Suppressor macrophage (primary cell): ENCODE measurements at places on chromosomes 7 and 10.
A peak's percentile ranks its signal among the peaks of the same experiment; 100 is the strongest.

- DNase-seq = no peak
Observed at GRCh38 chr7:155333346-155334234, 35.9 kb downstream of the INSIG1 start.

GRCh38 chr10:21870849-21871248 lies 132.7 kb downstream of the DNAJC1 start:
- DNase-seq = no peak

GRCh38 chr10:19853831-19854230 lies 37.6 kb downstream of the PLXDC2 start:
- DNase-seq = no peak

GRCh38 chr7:45061806-45062425 lies 26.9 kb downstream of the NACAD start:
- no peak for DNase-seq

DNA sequence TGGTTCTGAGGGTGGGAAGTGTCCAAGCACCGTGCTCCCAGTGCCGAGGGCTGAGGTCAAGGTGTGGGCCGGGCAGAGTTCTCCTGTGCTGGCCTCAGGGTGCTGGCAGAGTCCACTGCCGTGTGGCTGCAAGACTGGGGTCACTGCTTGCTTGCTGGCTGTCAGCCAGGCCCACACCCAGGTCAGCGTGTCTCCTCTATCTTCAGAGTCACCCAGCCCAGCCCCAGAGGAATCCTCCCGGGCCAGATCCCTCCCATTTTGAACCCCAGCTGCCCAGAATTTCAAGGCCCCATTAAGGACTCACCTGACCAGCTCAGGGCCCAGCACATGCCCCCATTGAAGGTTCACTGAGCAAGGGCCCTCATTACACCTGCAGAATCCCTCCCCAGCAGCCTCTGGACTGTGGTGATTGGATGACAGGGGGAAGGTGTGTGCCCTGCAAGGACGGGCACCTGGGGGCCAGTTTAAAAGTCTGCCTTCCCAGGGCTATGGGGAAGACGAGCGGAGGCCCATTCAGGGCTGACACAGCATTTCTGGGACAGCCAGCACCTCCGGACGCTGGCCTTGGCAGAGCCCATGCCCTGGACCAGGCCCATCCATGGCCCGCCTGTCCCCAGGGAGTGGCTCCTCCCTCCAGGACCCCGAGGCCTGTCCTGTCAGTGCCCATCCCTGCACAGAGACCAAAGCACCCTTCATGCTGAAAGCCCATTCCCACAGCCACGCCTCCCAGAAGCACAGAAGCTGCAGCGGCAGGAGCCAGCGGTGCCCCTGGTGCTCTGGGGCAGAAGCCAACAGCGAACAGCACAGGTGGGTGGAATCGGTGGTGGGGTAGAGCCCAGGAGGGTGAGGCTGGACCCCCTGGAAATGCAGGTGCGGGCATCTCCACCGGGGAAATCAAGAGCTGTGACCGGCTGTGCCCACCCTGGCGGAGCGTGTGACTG lies 45.1 kb upstream of the PPP2R2D start:
- DNase-seq = no peak

- no peak for DNase-seq
Observed at GRCh38 chr7:21149809-21150208, 278.1 kb upstream of the SP4 start.

GRCh38 chr10:133159611-133159949 lies 439 bp upstream of the KNDC1 start:
- no peak for DNase-seq

DNA sequence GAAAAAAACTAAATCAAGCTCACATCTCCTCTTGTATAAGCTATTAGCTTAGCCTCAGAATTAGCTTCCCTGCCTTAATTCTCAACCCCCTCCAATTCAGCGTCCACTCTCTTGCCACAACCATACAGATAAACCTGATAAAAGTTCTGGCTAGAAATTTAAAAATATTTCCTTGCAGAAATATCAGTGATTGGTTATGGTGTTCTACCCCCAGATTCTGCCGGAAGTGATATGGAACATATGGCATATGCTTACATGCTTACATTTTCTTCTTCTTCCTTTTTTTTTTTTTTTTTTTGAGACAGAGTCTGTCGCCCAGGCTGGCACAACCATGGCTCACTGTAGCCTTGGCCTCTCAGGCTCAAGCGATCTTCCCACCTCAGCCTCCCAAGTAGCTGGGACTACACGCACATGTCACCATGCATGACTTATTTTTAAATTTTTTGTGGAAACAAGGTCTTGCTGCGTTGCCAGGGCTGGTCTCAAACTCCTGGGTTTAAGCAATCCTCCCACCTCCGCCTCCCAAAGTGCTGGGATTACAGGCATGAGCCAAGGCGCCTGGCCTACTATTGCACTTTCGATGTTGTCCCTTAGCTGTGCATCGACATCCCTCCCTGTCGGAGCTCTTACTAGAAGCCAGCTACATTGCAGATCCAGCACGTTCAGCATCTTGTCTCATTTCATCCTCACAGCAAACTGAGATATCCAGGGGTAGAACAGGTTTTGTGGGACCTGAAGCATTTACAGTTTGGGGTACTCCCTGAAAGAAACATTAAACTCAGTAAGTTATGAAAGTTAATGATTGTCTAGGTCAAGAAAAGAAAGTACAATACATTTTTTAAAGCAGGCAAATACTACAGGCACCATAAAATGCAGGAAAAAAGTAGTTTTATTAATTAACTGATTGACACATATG lies 205.6 kb upstream of the TCF7L2 start:
- peak; percentile 13 for DNase-seq

GRCh38 chr10:71749396-71749795 lies 23.9 kb downstream of the VSIR start:
- DNase-seq = no peak

DNA sequence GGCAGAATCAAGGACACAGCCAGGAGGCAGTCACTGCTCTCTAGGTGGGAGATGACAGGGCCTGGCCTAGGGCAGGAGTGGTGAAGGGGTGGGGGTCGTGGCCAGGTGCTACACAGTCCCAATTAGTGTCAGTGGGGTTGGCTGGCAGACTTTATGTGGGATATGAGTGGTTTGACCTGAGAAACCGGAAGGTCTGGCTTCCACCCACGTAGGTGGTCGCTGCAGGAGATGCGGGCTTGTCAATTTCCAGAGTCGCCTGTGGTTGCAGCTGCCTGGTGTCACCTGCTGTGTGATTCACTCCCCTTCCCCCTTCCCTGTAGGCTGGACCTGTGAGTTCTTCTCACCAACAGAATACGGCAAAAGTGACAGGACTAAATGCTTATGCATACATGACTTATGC lies 124.3 kb downstream of the KLF6 start:
- DNase-seq = no peak

GRCh38 chr7:2253021-2253420 lies 11.0 kb downstream of the NUDT1 start:
- peak; percentile 28 for DNase-seq

GRCh38 chr10:70991140-70992124 lies 103.1 kb upstream of the PCBD1 start:
- DNase-seq = peak; percentile 36

- DNase-seq = no peak
Observed at GRCh38 chr10:116170815-116171250, 102.2 kb downstream of the GFRA1 start.

DNA sequence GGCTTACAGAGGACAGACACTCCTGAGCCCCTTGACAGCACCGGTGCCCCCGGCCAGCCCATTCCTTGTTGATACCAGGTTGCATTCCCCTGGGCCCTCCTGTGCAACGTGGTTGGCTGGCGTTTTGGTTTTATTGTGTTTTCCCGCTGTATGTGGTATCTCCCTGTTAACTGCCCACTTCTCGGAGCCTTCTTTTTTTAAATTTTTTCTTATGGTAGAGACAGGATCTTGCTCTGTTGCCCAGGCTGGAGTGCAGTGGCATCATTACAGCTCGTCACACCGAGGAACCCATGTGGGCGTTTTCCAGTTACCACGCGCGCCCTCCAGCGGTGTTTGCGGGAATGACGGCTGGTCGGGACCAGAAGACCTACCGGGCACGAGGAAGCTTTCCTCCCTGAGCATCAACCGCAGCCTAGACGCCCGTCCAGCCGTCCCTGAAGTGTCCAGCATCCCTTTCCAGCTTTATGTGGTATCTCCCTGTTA lies 16.9 kb upstream of the ZFAND2A start:
- peak; percentile 84 for DNase-seq

DNA sequence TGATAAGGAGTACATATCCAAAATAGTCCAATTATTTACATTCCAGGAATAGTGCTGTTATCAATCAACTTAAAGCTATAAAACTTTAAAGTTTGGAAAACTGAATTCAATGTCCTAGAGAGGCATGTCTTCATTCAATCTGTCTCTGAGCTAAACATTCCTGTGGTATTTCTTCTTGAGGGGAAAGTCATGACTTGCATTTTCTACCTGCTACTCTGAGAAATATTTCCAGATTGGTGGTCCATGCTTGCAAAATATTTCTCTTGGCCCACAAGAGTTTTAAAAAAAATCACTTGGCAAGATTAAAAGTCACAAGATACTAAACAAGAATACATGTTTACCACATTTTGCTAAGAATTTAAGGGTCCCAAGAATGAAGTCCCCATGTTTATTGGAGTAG lies 63.6 kb upstream of the HGF start:
- no peak for DNase-seq

GRCh38 chr10:3689871-3690510 lies 95.0 kb downstream of the KLF6 start:
- no peak for DNase-seq

- peak; percentile 69 for DNase-seq
Observed at GRCh38 chr10:27192284-27192683, 37.1 kb downstream of the MASTL start.

GRCh38 chr10:126046831-126047230 lies 150.5 kb downstream of the FANK1 start:
- DNase-seq = no peak

DNA sequence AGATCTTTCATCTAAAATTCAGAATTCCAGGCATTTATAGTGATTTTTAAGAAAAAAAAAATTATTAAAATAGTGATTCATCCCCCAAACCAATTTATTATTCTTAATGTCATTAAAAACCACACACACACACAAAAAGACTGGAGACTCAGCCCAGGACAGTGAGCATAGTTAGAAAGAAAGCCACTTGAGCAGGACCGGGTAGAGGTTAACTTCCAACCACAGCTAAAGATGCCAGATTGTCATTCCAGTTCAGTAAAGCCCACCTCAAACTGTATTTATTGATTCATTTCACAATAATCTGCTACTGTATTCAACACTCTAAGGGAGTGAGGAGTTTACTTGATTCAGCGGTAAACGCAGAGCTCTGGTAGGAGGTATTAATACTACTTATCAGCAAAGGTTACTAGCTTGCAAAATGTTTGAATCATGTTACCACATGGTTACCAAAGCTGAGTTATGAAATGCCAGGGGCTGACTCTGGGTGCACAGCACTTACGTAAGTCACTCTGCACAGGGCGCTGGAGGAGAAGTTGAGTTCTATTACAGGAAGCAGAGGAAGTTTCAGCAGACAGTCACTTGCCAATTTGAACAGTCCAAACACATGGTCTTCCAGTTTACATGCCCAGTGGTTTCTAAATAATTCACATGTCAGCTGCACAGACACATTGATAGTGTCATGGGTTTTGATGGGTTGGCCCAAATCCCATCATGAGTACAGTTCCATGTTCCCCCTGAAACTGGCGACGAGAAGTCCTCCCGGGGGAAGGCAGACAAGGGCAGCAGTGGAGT lies 64.6 kb downstream of the KLF6 start:
- peak; percentile 99 for DNase-seq

- peak; percentile 92 for DNase-seq
Observed at GRCh38 chr7:134502463-134503371, 24.6 kb upstream of the AKR1B10 start.

- no peak for DNase-seq
Observed at GRCh38 chr10:62384447-62385081, 10.4 kb downstream of the ZNF365 start.
